Tibial artery (tissue), 4 donors: ENCODE measurements at places on chromosomes 7 and 10.

- no peak for DNase-seq
These were observed 6.5 kb upstream of the TSPAN13 start for GRCh38 chr7:16747102-16747501.

- no peak for DNase-seq
These were observed 37.9 kb downstream of the PALS2 start for GRCh38 chr7:24611130-24611529.

- no peak for DNase-seq
These were observed 430.0 kb upstream of the GALNT17 start for GRCh38 chr7:70701991-70702390.

DNA sequence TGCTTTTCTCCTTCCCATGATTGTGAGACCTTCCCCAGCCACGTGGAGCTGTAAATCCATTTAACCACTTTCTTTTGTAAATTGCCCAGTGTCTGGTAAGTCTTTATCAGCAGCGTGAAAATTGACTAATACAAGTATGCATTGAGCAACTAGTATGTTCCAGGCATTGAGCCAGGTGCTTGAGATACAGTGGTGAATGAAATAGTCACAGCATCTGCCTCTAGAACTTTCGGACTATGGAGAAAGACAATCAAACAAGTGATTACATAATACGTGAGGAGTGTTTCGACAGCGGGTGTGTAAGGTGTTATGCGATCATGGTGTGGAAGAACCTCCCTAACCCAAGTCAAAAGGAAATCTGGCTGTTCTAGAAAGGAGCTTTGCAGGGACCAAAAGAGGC lies 21.6 kb upstream of the NUP205 start:
- no peak for DNase-seq

GRCh38 chr7:149021725-149022062 lies 6.6 kb downstream of the PDIA4 start:
- DNase-seq = no peak

DNA sequence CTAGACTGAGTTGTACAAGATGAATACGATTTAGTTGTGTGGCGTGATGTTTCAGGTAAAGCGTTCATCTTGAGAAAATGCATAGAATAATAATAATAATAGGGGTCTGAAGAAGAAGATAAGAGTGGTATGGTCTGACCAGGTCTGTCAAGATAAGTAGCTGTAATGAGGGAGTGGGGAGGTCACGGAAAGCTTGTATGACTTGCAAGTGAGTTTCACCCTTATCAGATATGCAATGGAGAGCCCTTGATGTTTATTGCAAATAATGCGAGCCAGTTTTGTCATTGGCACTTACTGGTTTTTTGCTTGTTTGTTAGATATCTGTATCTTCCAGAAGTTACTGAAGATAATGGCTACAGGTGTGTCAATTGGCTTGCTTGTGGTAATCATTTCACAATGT lies 611.5 kb downstream of the CNTNAP2 start:
- DNase-seq = no peak

GRCh38 chr7:4065190-4065589 lies 616.9 kb upstream of the FOXK1 start:
- no peak for DNase-seq

GRCh38 chr7:134289423-134289822 lies 27.3 kb downstream of the SLC35B4 start:
- no peak for DNase-seq

DNA sequence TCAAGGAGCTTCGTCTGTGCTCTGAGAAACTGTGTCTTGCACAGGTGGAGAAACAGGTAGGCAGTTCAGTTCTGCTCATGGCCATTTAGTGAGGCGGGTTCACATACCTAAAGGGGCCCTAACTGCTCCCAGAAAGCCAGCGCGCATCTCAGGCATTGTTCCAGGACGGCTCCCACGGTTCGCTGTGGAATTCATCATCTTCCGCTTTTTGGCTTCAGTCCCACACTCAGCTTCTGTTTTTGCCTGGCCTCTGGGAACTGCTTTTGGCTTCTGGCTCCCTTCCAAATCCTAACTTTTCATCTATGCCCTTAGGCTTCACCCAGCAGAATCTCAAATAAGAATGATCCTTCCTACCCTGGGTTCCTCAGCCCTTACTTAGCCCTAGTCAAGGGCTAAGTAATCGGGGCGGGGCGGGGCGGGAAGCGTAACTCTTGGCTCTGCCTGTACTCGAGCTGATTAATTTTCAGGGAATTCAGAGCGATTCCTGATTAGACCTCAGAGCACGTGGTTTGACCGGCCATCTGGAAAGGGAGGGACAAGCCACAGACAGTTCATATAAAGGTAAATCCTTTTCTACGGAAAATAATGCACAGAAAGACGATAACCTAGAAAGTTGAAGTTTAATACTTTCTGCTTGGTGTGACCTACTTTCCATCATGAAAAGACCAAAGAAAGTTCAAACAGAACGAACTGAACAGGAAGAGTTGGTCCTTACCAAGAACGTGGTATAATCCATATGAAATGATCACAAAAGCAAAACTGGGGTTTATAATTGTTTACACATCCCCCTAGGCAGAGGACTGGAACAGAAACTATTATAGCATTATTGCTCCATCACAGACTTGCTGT lies 105.7 kb downstream of the ST8SIA6 start:
- DNase-seq = peak; percentile 22

GRCh38 chr7:132158166-132158565 lies 418.1 kb downstream of the PLXNA4 start:
- DNase-seq = no peak

DNA sequence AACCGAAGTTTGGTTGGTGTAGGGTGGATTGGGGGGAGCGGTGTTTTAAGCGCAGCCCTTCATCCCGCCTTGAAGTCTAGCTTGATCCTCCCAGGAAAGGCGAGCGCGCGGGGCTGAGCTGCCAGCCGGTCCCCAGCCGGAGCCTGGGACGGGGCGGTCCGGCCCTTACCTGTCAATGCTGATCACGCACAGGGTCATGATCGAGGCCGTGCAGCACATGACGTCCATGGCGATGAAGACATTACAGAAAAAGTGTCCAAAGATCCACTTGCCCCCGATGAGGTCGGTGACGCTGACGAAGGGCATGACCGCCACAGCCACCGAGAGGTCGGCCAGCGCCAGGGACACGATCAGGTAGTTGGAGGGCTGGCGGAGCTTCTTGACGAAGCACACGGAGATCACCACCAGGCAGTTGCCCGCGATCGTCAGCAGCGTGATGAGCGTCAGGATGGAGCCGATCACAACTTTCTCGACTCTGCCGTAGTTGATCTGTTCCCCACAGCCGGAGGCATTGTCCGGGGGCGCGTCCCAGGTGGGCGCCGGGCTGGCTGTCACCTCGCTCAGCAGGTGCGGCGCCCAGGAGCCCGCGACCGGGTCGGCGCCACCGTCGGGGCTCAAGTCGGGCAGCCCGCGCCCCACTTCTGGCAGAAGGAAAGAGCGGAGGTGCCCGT lies 740 bp downstream of the HTR7 start:
- DNase-seq = no peak

GRCh38 chr10:86862786-86863483 lies 94.5 kb downstream of the MMRN2 start:
- DNase-seq = no peak

DNA sequence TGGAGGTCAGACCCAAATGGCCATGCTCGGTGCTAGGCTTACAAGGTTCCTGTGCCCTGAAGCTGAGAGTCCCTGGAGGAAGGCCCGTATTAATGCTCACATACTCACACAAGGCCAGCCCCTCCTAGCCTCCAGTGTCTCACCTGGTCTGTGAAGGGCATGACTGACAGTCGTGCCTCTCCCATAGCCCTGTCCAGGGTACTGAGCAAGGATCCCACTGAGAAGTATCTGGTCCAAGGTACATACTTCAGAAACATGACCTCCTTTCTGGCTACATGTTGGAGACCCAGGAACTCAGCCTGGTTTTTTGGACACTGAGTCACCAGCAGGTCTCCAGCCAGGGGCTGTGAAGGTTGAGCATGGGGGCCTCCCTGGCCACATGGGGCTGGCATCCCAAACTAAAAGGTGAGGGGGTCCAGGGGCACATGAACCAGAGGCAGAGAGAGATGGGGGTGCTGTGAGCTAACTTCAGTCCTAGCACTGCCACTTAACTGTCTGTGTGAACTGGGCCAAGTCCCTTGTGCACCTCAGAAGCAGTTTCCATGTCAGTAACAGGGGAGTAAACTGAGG lies 17.6 kb upstream of the RASGEF1A start:
- no peak for DNase-seq

DNA sequence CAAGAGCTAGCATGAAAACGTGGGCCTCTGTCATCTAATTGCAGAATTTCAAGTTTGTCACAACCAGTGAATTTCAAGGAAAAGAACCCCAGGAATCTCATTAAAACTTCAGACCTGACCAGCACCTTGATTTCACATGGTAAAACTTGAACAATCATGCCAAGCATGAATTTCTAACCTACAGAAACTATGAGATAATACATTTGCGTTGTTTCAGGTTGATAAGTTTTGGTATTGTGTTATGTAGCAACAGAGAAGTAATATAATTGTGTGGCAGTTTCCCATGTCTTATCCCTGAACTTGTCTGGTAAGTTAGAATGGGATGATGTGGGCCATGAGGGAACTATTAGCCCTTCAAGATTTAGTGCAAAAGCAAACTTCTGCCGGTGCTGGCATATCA lies 530.1 kb downstream of the ANKRD7 start:
- DNase-seq = no peak

DNA sequence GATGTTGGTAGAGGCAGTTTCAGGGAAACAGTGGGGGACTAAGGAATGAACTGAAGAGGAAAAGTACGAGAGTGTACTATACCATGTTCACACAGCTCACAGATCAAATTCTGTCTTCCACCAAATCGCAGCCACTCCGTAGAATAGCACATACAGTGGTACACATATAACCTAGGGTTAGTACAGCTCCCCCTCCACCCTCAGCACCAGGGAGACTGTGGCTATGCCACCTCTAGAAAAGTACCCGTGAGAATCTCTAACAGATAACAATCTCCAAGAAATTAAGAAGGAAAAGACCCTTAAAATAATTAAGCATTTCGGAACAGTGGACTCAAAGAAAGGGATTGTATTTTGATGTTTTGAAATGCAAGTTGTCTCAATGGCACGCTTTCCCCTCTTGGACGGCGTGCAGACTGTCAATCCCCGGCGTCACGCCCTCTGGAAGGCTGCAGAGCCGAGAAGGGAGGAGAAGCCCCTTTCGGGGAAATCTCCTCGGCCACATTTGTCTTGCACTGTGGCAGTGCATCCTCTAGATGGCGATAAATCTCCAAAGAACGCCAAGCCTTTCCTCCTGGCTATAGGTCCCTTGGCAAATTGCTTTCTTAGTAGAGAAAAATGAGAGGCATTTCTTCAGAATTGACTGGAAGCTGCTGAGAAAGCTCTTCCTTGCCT lies 345.0 kb downstream of the REEP3 start:
- peak; percentile 25 for DNase-seq

DNA sequence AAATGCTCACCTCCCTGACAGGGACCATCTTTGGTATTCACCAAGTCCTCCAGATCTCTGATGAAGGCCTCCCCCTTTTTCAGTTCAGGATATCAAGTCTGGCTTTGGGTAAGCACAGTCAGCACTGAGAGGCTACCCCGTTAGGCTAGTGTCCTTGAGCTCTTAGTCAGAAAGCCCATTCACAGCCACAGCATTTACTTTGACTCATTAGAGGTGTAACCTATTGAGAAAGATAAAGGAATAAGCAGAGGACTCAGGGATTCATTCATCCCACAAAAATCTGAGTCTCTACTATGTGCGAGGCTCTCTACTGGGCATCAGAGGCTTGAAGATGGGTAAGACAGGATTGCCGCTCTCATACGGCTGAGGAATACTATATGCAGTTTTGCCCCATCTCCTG lies 14.0 kb upstream of the RAMP3 start:
- DNase-seq = no peak

GRCh38 chr10:128461991-128462390 lies 335.8 kb upstream of the MKI67 start:
- no peak for DNase-seq

GRCh38 chr7:117210908-117211307 lies 112.0 kb downstream of the WNT2 start:
- DNase-seq = no peak

GRCh38 chr7:73394422-73394821 lies 39.2 kb upstream of the FZD9 start:
- no peak for DNase-seq

- DNase-seq = no peak
These were observed 155.4 kb downstream of the DYNC1I1 start for GRCh38 chr7:95927756-95928155.
